ENCODE measurements at places on chromosomes 12 and 14. TPM values are rescaled to one million over a fixed set of nuclear protein-coding genes. Genes with fewer than 3 reads are reported as not detected.

SLC6A15 gene
- total RNA-seq = 1.4 TPM

DAO gene
- not detected for total RNA-seq

CDK4 gene
- total RNA-seq = 297 TPM

TPPP2 gene
- not detected for total RNA-seq

DNA sequence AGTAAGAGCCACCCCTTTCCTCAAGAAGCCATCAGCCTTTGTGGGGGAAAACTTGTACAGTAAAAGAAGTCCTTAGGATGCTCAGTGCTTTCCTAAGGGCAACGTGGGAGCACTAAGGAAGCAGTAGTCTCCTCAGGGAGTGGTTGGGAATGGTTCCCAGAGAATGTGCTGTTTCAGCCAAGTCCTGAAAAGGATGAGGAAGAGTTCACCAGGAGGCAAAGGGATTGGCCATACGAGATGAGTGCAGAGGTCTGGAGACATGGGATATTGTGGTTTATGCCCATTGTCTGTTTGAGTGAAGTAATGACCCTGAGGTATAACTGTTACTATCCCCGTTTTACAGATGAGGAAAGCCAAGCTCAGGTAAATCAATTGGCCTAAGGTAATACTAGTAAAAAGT lies 86.0 kb upstream of the ATF1 start:
- H3K27me3 ChIP-seq = no peaks in the 10 kb centered on the region
- H3K36me3 ChIP-seq = no peaks in the 10 kb centered on the region
- H3K4me1 ChIP-seq = peaks cover 5% of the 10 kb centered on the region
- DNase-seq = peak; percentile 57

DNA sequence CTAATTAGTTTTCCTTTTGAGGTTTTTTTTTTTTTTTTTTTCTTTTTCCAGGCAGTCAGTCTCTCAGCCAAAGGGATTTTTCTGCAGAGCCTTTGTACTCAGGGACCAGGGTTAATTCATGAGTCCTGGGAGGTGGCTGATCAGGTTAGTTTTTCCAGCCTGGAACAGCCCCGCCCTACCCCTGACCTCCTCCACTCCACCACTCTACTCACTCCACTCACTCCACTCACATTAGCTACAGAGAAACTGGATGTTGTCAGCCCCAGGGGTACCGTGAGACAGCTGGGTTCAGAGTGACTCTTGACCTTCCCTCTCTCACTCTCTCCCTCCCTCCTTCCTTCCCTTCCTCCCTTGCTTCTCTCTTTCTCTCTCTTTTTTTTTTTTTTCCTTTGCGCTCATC lies 161.0 kb downstream of the CRADD start:
- H3K27ac ChIP-seq = no peak overlapping the region
- H3K27me3 ChIP-seq = no peaks in the 10 kb centered on the region
- H3K4me1 ChIP-seq = peaks cover 2% of the 10 kb centered on the region
- H3K36me3 ChIP-seq = no peaks in the 10 kb centered on the region

DNA sequence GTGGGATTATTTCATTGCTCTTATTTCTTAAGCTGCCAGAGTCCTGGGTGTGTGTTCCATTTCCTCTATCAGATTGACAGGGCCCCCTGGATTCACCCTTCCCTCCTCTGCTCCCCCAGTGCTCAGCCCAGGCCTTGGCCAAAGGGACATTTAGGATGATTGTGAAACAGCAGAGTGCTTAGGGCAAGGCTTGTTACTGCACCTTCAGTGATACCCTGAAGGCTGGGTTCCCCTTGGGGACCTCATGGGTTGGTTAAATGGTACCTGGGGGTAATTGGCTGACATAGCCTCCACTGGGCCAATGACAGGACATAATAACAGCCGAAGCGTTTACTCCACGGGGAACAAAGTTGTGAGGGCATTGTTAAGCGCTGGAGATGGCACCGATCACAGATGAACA lies 1.3 kb upstream of the KRT72 start:
- H3K4me1 ChIP-seq = no peaks in the 10 kb centered on the region
- no peak overlapping the region for H3K4me3 ChIP-seq
- peaks cover 46% of the 10 kb centered on the region for H3K27me3 ChIP-seq
- H3K36me3 ChIP-seq = no peaks in the 10 kb centered on the region
- no peak for DNase-seq
- H3K27ac ChIP-seq = no peak overlapping the region

GRCh38 chr12:65960820-65961189 lies 136.5 kb downstream of the HMGA2 start:
- no peak overlapping the region for H3K27ac ChIP-seq
- H3K4me1 ChIP-seq = peaks cover 17% of the 10 kb centered on the region
- no peaks in the 10 kb centered on the region for H3K27me3 ChIP-seq
- DNase-seq = no peak

- peaks cover 2% of the 10 kb centered on the region for H3K36me3 ChIP-seq
- DNase-seq = no peak
- H3K27ac ChIP-seq = no peak overlapping the region
- H3K27me3 ChIP-seq = no peaks in the 10 kb centered on the region
- no peak overlapping the region for H3K4me3 ChIP-seq
Measured at GRCh38 chr12:19450362-19450761, 11.1 kb downstream of the AEBP2 start.

DNA sequence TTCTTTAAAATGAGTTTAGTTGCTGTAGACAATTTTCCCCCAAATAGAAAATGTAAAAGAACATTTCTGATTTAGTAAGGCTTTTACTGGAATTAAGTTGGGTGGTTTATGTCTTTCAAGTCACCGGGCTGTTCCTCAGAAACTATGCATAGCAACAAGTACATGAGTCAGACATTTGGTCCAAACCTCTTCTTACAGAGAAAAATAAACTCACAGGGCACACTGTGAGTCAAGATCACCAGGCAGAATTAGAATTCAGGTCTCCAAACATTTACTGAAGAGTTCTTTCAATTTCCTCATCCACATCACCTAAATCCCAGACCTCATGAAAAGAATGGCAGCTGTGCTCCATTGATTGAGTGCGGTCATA lies 476.1 kb upstream of the SOX5 start:
- DNase-seq = peak; percentile 86
- no peaks in the 10 kb centered on the region for H3K27me3 ChIP-seq
- H3K36me3 ChIP-seq = no peaks in the 10 kb centered on the region

DNA sequence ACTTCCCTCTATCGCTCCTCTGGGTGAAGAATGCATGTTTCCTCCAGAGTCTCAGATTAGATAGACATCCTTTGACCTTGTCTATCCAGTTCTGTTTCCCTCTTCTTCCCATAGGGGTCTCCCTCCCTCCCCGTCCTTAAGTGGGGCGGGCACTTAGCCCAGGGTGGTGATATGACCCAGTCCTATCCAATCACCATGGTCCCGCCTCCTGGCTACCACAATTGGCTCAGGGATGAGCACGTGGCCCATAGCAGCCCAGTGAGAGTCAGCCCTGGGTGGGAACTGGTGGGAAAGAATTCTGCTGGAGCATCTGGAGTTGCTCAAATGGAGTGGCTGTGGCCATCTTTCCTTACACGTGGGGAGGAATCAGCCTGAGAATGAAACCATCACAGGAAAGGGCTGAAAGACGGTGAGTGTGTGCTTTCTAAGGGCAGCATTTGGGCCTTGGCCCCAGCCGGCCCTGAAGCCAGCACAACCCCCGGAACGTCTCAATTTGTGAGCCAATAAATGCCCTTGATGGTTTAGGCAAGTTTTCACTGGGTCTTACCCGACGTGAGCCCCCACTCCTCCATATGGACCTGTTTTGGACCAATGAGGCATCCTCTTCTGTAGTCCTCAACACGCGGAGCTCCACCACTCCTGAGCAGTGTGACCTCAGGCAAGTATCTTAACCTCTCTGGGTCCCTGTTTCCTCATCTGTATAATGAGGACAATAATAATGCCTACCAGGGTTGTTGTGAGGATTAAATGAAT lies 14.4 kb upstream of the MLXIP start:
- peak overlapping the region; percentile 89 for H3K27ac ChIP-seq
- H3K36me3 ChIP-seq = peaks cover 5% of the 10 kb centered on the region
- H3K4me1 ChIP-seq = peaks cover 38% of the 10 kb centered on the region
- no peaks in the 10 kb centered on the region for H3K27me3 ChIP-seq
- H3K4me3 ChIP-seq = no peak overlapping the region

GRCh38 chr12:105100207-105100985 lies 7.1 kb upstream of the WASHC4 start:
- H3K4me1 ChIP-seq = peaks cover 2% of the 10 kb centered on the region
- H3K27ac ChIP-seq = peak overlapping the region; percentile 79
- H3K36me3 ChIP-seq = no peaks in the 10 kb centered on the region
